Upper lobe of right lung (tissue), 1 donor: ENCODE measurements at places on chromosomes 16 and 17.

DNA sequence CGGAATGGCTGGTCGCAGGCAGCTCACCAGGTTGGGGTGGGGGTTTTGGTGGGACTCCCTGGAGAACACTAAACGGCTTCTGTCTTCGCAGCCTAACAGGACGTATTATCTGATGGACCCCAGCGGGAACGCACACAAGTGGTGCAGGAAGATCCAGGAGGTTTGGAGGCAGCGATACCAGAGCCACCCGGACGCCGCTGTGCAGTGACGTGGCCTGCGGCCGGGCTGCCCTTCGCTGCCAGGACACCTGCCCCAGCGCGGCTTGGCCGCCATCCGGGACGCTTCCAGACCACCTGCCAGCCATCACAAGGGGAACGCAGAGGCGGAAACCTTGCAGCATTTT is 59.7 kb downstream of the PDPK1 start:
- H3K36me3 ChIP-seq = peaks cover 48% of the 10 kb centered on the region
- H3K27ac ChIP-seq = no peak overlapping the region
- DNase-seq = peak; percentile 58
- no peaks in the 10 kb centered on the region for H3K4me1 ChIP-seq
- H3K27me3 ChIP-seq = no peaks in the 10 kb centered on the region
- H3K4me3 ChIP-seq = no peak overlapping the region

- H3K4me1 ChIP-seq = peaks cover 29% of the 10 kb centered on the region
- H3K27me3 ChIP-seq = no peaks in the 10 kb centered on the region
- no peak for DNase-seq
- peaks cover 25% of the 10 kb centered on the region for H3K36me3 ChIP-seq
- H3K27ac ChIP-seq = no peak overlapping the region
Measured at GRCh38 chr17:79002796-79003593, 6.6 kb downstream of the CANT1 start.

- peaks cover 31% of the 10 kb centered on the region for H3K36me3 ChIP-seq
- no peak overlapping the region for H3K27ac ChIP-seq
- H3K27me3 ChIP-seq = no peaks in the 10 kb centered on the region
- no peak for DNase-seq
- H3K4me3 ChIP-seq = no peak overlapping the region
Measured at GRCh38 chr17:1635675-1636465, 7.2 kb upstream of the SLC43A2 start.

GRCh38 chr17:47813077-47813476 is 8.5 kb downstream of the OSBPL7 start:
- peaks cover 72% of the 10 kb centered on the region for H3K36me3 ChIP-seq
- DNase-seq = peak; percentile 57
- no peak overlapping the region for H3K4me3 ChIP-seq
- H3K27me3 ChIP-seq = no peaks in the 10 kb centered on the region
